Vagina (tissue), 2 donors: ENCODE measurements at places on chromosomes 16 and 17.

- no peak overlapping the region for H3K27ac ChIP-seq
- H3K36me3 ChIP-seq: no peaks in the 10 kb centered on the region
- DNase-seq: no peak
- no peak overlapping the region for H3K4me3 ChIP-seq
- H3K4me1 ChIP-seq: no peaks in the 10 kb centered on the region
Measured at GRCh38 chr16:5166486-5166885, 68.9 kb upstream of the EEF2KMT start.

- H3K36me3 ChIP-seq: no peaks in the 10 kb centered on the region
- no peak for DNase-seq
- no peaks in the 10 kb centered on the region for H3K27me3 ChIP-seq
- H3K27ac ChIP-seq: peak overlapping the region; percentile 9
Measured at GRCh38 chr17:2222901-2223616, 80.5 kb downstream of the SMG6 start.

GRCh38 chr16:30028438-30029076 lies 2.5 kb downstream of the TLCD3B start:
- no peak for DNase-seq
- H3K4me1 ChIP-seq: peaks cover 9% of the 10 kb centered on the region
- H3K27ac ChIP-seq: no peak overlapping the region
- H3K27me3 ChIP-seq: peaks cover 7% of the 10 kb centered on the region
- H3K36me3 ChIP-seq: no peaks in the 10 kb centered on the region

DNA sequence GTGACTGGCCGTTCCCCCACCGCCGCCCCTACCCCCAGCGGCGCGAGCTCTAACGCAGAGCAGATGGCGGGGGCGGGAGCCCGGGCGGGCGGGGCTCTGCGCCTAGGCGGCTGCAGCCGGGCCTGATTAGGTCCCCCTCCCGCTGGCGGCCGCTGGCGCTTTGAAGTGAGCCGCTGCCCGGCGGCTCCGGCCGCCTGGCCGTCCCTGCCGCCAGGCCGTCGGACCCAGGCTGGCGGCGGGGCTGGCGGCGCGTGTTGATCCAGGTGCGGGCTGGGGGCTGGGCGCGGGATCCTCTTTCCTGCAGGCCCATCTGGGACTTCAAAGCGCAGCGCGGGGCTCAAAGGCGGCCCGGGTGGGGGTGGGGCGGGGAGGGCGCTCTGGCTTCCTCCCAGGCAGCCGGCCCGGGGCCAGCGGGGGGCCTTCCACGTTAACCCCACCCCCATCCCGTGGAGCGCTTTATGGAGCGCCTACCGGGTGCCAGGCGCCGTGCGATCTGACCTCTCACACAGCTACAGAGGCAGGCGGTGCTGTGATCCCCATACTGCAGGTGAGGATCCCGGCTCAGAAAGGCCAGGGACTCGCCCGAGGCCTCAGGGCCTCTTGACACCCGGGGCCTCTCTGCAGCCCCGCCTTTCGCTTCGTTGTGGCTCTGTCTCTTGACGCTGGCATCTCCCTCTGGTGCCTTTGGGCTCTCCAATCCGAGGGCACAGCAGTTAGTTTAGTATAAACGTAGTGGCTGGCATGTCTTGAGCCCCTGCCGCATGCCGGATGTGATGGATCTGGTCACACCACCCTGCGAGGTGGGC lies 80.0 kb upstream of the NKD1 start:
- no peak for DNase-seq
- H3K27ac ChIP-seq: no peak overlapping the region

- DNase-seq: no peak
- H3K27me3 ChIP-seq: no peaks in the 10 kb centered on the region
- no peak overlapping the region for H3K27ac ChIP-seq
- H3K4me3 ChIP-seq: no peak overlapping the region
- no peaks in the 10 kb centered on the region for H3K36me3 ChIP-seq
Measured at GRCh38 chr17:31389657-31390381, 1.7 kb upstream of the RAB11FIP4 start.

- H3K36me3 ChIP-seq: no peaks in the 10 kb centered on the region
- no peak overlapping the region for H3K27ac ChIP-seq
- no peak overlapping the region for H3K4me3 ChIP-seq
- no peak for DNase-seq
- H3K4me1 ChIP-seq: no peaks in the 10 kb centered on the region
Measured at GRCh38 chr16:53629607-53630312, 73.9 kb downstream of the RPGRIP1L start.

GRCh38 chr17:1783834-1784611 lies 22.2 kb downstream of the SERPINF1 start:
- peak overlapping the region; percentile 97 for H3K27ac ChIP-seq
- H3K4me1 ChIP-seq: peaks cover 76% of the 10 kb centered on the region
- H3K36me3 ChIP-seq: no peaks in the 10 kb centered on the region
- DNase-seq: peak; percentile 99
- H3K27me3 ChIP-seq: no peaks in the 10 kb centered on the region
- H3K4me3 ChIP-seq: no peak overlapping the region

- H3K27me3 ChIP-seq: no peaks in the 10 kb centered on the region
- no peak overlapping the region for H3K27ac ChIP-seq
- no peak for DNase-seq
- no peaks in the 10 kb centered on the region for H3K4me1 ChIP-seq
- H3K4me3 ChIP-seq: peak overlapping the region; percentile 18
Measured at GRCh38 chr17:11121341-11121985, 119.5 kb upstream of the SHISA6 start.

DNA sequence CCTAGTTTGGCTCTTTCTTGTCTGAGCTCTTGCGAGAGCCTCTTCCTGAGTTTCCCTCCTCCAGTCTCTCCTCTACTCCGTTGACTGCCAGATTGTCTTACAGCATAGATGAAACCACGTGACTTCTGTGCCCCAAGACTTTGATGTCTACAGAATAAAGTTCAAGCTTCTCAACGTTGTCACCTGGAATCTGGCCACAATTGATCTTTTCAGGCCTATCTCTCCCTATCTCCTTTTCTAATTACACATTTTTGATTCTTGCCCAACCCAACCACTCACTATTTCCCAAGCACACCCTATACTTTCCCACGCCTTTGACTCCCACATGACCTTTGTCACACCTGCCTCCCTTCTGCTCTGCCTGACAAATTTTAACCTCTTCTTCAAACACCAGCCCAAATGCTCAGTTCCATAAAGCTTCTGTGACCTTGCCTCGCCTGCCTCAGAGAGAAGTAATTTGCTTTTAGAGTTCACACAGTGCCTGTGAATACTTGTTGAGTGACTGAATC lies 52.4 kb upstream of the PMFBP1 start:
- H3K27ac ChIP-seq: no peak overlapping the region
- H3K4me1 ChIP-seq: no peaks in the 10 kb centered on the region
- H3K36me3 ChIP-seq: no peaks in the 10 kb centered on the region

GRCh38 chr17:4087911-4088693 lies 54.7 kb downstream of the ZZEF1 start:
- H3K4me1 ChIP-seq: no peaks in the 10 kb centered on the region
- H3K27me3 ChIP-seq: no peaks in the 10 kb centered on the region
- H3K4me3 ChIP-seq: no peak overlapping the region
- H3K27ac ChIP-seq: no peak overlapping the region
- H3K36me3 ChIP-seq: no peaks in the 10 kb centered on the region
